ENCODE measurements at places on chromosomes 6 and 20.

DNA sequence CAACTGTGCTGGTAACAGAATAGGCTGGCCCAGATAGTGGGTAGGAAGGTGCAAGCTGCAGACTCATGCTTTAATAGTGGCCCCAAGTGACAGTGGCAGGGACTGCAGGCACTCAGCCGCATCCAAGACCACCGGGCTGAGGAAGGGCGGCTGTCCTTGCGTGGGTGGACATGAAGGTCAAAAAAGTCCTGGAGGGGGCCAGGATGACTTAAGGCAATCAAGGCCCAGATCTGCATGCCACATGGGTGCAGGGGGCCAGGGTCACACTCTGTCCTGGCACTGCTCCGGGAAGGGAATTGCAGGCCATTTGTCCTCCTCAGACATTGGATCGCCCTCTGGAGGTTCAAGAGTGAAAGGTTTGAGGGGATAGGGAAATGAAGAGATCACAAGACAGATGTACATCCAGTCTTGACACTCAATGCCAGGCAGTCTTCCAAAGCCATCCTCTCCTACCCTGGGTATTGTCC, 10.4 kb upstream of the VNN2 start:
- DNase-seq, result no peak

- peak; percentile 2 for DNase-seq
These were observed 167.1 kb downstream of the PHF3 start for GRCh38 chr6:63802606-63803206.

DNA sequence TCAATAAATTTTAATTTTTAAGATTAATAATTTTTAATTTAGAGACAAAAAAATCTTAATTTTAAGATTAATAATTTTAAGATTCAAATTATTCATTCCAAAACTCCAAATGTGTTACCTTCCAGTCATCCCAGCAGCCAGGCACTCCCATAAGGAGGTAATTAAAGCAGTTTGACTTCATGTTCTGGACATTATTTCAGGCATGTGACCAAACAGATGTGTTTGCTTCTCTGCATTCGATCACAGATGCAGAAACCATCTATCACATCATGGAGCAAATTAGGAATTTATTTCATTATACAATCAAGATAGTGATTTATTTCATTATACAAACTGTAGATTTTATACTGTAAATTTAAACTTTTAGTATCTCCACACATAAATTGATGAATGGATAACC, 150.3 kb downstream of the AKAP7 start:
- DNase-seq, result no peak

DNA sequence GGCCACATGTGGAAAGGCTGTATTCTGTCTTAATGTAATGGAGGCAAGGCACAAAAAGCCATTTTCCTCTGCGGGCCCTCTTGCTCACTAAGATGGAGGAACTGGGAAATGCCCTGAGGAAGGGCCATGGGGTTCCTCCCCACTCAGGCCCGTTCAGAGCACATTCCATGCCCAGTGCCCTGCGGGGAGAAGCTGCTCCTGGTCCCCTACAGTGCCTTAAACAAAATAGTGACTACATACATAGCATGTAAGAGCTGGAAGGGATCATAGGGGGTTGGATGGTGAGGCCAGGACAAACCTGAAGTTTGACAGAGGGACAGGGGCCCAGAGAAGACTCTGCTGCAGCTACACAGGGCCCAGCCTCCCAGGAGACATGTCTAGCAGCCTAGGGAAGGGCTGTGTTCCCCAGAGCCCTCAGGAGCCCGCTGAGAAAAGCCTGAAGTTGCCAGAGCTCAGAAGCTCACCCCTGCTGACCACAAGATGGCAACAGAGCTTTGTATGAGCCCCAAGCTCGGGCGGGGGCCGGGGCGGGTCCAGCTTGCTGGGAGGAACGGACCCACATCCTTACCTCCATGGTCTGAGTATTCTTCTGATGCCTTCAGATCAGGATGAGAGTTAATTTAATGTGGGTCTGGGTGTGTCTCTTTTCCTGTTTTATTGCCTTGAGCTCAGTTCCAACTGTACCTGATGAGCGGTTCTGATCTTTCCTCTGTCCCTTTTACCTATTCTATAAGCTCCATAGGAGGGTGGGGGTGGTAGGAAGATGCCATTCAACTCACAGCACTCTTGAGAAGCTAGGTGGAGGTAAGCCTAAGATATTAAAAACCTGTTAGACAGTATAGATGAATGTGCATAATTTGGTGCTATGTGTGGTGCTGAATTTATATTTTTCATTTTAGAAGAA, 242.9 kb downstream of the CDC5L start:
- DNase-seq, result no peak

- DNase-seq, result no peak
These were observed 32.2 kb upstream of the HEY2 start for GRCh38 chr6:125717120-125717731.

- DNase-seq, result no peak
These were observed 845.9 kb downstream of the EYS start for GRCh38 chr6:64861039-64861651.

GRCh38 chr6:158603261-158604047, 41.1 kb downstream of the DYNLT1 start:
- DNase-seq, result no peak

- no peak for DNase-seq
These were observed 223.8 kb upstream of the ECI2 start for GRCh38 chr6:4359108-4359730.

- no peak for DNase-seq
These were observed at the start of gene PI16 for GRCh38 chr6:36954262-36954931. TSS of gene PI16 (plus strand) at chr6:36954738. CDS start at chr6:36954761, 23 bp downstream.

- DNase-seq, result no peak
These were observed 747.7 kb downstream of the C6orf118 start for GRCh38 chr6:164561656-164562055.

DNA sequence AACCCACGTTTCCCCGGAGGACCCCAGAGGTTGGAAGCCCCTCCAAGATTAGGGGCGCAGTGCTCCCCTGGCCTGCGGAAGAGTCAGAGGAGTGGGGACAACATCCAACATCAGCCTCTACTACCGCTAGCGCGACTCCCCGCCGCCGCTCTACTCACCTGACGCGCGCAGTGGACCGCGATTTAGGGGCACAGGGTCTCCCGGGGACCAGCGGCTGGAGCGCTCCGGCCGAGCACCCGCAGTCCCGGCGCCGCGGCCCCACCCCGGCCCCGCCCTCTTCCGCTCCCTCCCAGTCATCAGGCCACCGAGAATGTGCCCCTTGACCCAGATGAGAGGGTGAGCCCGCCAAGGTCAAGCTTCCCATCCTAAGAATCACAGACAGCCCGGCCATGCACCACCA, at the start of gene ZFP57:
TSS of gene ZFP57 (minus strand) at position 249 of the 400 bp plus-strand sequence. CDS start 4,149 bp downstream, outside the sequence.
- no peak for DNase-seq

GRCh38 chr6:135054226-135054568, 425 bp downstream of the HBS1L start:
- DNase-seq, result no peak

Measured in substantia nigra (tissue), 51 donors.